ENCODE measurements at places on chromosomes 16 and 17.

- no peak for DNase-seq
Observed at GRCh38 chr17:75459590-75460267, 3.3 kb downstream of the TMEM94 start.

- DNase-seq: no peak
Observed at GRCh38 chr17:69535016-69535570, 120.6 kb downstream of the MAP2K6 start.

GRCh38 chr17:19002805-19003542, 1.6 kb downstream of the FAM83G start:
- DNase-seq: no peak

GRCh38 chr17:51029568-51030463, 90.9 kb downstream of the SPAG9 start:
- no peak for DNase-seq

DNA sequence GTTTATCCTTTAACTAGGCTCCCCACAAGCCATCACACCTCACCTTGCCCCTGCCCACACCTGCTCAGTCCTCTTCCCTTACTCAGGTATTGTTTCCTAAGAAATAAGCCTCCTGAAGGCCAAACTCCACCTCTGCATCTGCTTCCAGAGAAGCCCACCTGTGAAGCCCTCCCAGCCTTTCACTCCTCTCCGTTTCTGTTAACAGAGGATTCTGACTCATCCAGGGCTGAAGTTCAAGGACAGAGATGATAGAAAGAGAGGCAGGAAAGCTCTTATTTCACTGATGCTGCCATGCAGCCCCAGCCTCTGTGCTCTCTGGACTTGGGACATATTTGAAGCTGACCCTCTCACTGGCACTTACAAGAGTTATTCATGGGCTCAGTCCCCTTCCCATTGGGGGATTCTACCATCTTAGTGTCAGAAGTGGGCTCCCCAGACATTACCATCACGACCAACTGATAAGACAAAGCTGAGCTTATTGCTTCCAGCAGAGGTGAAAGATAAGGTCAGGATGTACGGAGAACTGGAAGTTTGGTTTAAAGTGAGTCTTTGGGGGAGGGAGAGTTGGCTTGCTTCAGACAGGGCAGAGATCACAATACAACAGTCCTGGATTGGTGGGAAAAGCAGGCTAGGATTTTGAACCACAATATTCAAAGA, 35.3 kb upstream of the XYLT2 start:
- no peak for DNase-seq
